ENCODE measurements at places on chromosomes 5 and 9. TPM values are rescaled to one million over a fixed set of nuclear protein-coding genes. Genes with fewer than 3 reads are reported as not detected.

Gene ZNF483
- 6.5 TPM for total RNA-seq

Gene CD72
- 2.8 TPM for total RNA-seq

Gene PPP3R2
- not detected for total RNA-seq

Gene SLC25A2
- 0.39 TPM for total RNA-seq

Gene DDX46
- total RNA-seq = 29.4 TPM

Gene TAF11L2
- total RNA-seq = not detected

Gene CDH10
- total RNA-seq = not detected

Gene TEX48
- total RNA-seq = not detected

Gene BHMT2
- total RNA-seq = 14.9 TPM

Gene WDR38
- not detected for total RNA-seq

Gene GPR150
- total RNA-seq = not detected

Gene MOB3B
- 0.22 TPM for total RNA-seq

Gene OR1Q1
- total RNA-seq = not detected

Gene SPATA6L
- 1.8 TPM for total RNA-seq

Gene CCIN
- 0.32 TPM for total RNA-seq

Gene SUSD3
- total RNA-seq = 7.2 TPM

Gene PTPRD
- 6.4 TPM for total RNA-seq

Gene IL17B
- total RNA-seq = not detected

Gene IL6ST
- total RNA-seq = 888 TPM

Gene RELL2
- 2.0 TPM for total RNA-seq

Gene SAPCD2
- 2.9 TPM for total RNA-seq

Gene PARP8
- 9.1 TPM for total RNA-seq

Gene FBP2
- total RNA-seq = not detected

Gene SKP2
- total RNA-seq = 37.1 TPM

Gene DAPK1
- 127 TPM for total RNA-seq

Gene ESM1
- 2.2 TPM for total RNA-seq

Gene IL13
- not detected for total RNA-seq

Gene ZNF658
- total RNA-seq = 7.3 TPM

Gene NUTM2G
- not detected for total RNA-seq

Gene SLC27A6
- total RNA-seq = under 0.01 TPM

Gene MSX2
- total RNA-seq = 6.0 TPM

Gene AGTPBP1
- 22.3 TPM for total RNA-seq

Gene CCDC127
- 8.1 TPM for total RNA-seq

Gene PDE6A
- total RNA-seq = not detected

Gene RGS14
- 2.6 TPM for total RNA-seq

Gene MROH2B
- total RNA-seq = not detected

Gene SEMA5A
- total RNA-seq = 19.6 TPM

Gene RLN1
- not detected for total RNA-seq

Gene CCNB1
- 69.0 TPM for total RNA-seq

Gene DBH
- total RNA-seq = not detected

Gene PHF24
- 0.11 TPM for total RNA-seq

Gene CCL28
- 15.7 TPM for total RNA-seq

Gene ARL10
- 9.1 TPM for total RNA-seq

Gene ADAMTS6
- total RNA-seq = 165 TPM

Gene PIP5K1B
- total RNA-seq = not detected

Gene RANBP17
- total RNA-seq = 28.6 TPM

Gene LCP2
- total RNA-seq = not detected

Gene CAVIN4
- total RNA-seq = 0.91 TPM

Gene PKD2L2
- not detected for total RNA-seq

Gene NFIB
- 72.2 TPM for total RNA-seq

Gene PRDM9
- total RNA-seq = not detected

Gene MRPL41
- 25.3 TPM for total RNA-seq

Gene NR5A1
- not detected for total RNA-seq

Gene IL3
- total RNA-seq = not detected
